ENCODE measurements at places on chromosomes 7 and 10. TPM values are rescaled to one million over a fixed set of nuclear protein-coding genes. Genes with fewer than 3 reads are reported as not detected.

DNA sequence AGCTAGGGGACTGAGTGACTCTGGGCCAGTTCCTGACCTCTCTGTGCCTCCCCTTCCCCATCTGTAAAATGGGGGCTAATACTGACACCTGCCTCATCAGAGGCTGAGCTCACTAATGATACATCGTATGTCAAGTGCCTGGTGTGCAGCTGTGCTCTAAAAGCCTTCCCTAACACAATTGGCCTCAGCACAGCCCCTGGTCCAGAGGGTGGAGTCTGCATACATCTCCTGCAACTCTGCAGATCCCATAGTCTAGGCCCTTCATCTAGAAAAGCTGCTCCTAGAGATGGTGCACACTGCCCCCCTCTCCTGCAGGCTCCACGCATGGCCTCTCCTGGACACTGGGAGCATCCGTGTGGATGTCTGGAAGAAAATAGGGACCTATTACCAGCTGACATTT, 255.0 kb downstream of the RPS24 start:
- H3K36me3 ChIP-seq = no peaks in the 10 kb centered on the region
- no peaks in the 10 kb centered on the region for H3K27me3 ChIP-seq
- H3K4me3 ChIP-seq = no peak overlapping the region

Gene WDR37
- 13.6 TPM for total RNA-seq

DNA sequence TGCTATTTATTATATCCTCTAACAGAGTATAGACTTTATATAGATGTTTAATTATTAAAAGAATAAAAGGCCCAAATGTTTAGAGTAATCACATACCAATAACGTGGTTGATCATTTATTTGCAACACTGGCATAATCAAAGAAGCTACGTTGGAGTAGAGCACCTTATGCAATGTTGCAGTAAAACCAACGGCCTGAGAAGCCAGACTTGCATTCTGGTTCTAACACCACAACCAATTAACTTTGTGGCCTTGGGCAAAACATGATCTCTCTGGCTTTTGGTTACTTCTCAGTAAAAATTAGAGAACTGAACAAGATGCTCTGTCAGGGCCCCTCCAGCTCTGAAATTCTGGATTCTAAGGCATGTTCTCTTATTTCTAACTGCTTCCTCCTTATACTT, 476.2 kb downstream of the GRM8 start:
- no peak overlapping the region for H3K4me3 ChIP-seq
- peaks cover 40% of the 10 kb centered on the region for H3K4me1 ChIP-seq
- H3K27me3 ChIP-seq = no peaks in the 10 kb centered on the region
- no peak overlapping the region for H3K27ac ChIP-seq
- no peak for DNase-seq
- H3K36me3 ChIP-seq = no peaks in the 10 kb centered on the region

- peaks cover 48% of the 10 kb centered on the region for H3K36me3 ChIP-seq
- no peaks in the 10 kb centered on the region for H3K27me3 ChIP-seq
- no peak overlapping the region for H3K4me3 ChIP-seq
- peaks cover 27% of the 10 kb centered on the region for H3K4me1 ChIP-seq
- no peak for DNase-seq
- peak overlapping the region; percentile 82 for H3K27ac ChIP-seq
These were observed 124.9 kb downstream of the DLG5 start for GRCh38 chr10:77801474-77802161.

- H3K4me1 ChIP-seq = peaks cover 18% of the 10 kb centered on the region
- peaks cover 34% of the 10 kb centered on the region for H3K27me3 ChIP-seq
- H3K27ac ChIP-seq = no peak overlapping the region
- no peak for DNase-seq
These were observed 5.3 kb downstream of the CDH23 start for GRCh38 chr10:71402005-71402404.

GRCh38 chr7:80642871-80643270, 4.4 kb downstream of the CD36 start:
- no peak for DNase-seq
- H3K4me3 ChIP-seq = no peak overlapping the region
- no peaks in the 10 kb centered on the region for H3K36me3 ChIP-seq
- no peaks in the 10 kb centered on the region for H3K27me3 ChIP-seq

Gene MSS51
- total RNA-seq = 3.1 TPM

Gene ZNF727
- total RNA-seq = not detected

DNA sequence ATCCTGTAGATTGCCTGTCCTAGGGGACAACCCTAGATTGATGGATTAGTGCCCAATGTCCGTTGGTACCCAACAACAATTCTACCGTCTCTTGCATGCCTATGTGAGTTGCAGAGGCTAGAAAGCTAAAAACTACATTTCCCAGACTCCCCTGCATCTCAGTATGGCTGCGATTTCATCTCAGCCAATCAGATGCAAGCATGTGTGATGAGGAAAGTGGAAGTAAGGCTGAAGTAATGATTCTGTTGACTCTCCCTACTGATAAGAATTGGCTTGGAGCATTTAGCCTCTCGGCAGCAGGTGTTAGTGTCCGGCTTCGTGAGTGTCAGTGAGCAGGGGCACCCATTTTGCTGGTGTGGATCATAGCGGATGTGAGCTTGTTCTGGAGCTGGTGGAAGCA, 171.9 kb downstream of the FGFR2 start:
- no peak overlapping the region for H3K27ac ChIP-seq
- no peak overlapping the region for H3K4me3 ChIP-seq

DNA sequence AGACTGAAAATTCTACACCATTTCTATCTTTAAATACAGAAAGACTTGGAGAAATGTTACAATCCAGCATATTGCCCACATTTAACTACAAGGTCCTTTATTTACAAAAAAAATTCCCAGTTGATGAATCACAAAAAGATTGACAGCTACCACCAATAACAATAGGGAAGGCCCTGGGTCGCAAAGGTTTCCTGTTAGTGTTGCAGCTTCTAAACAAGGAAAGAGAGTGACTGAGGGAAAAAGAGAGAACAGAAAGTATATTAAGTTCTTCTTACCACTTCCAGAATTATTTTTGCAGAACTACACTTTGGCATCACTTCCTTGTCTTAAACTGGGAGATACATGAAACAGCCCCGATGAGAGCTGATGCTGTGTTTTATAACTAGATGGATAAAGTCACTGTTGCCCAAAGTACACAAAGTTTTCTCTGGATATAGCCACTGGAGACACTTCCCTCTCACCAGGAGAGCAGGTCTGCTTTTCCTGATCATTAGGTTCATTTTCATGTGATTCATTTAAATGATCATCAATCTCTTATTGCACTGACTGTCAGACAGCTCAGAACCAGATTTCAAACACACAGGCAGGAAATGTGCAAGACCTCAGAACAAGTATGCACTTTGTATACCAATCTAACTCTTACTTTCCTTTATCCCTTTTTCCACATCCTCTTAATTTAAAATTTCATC, 57.0 kb downstream of the SHTN1 start:
- no peaks in the 10 kb centered on the region for H3K27me3 ChIP-seq
- peak overlapping the region; percentile 75 for H3K27ac ChIP-seq
- peaks cover 3% of the 10 kb centered on the region for H3K36me3 ChIP-seq
- H3K4me1 ChIP-seq = peaks cover 19% of the 10 kb centered on the region
- no peak overlapping the region for H3K4me3 ChIP-seq
- DNase-seq = no peak

DNA sequence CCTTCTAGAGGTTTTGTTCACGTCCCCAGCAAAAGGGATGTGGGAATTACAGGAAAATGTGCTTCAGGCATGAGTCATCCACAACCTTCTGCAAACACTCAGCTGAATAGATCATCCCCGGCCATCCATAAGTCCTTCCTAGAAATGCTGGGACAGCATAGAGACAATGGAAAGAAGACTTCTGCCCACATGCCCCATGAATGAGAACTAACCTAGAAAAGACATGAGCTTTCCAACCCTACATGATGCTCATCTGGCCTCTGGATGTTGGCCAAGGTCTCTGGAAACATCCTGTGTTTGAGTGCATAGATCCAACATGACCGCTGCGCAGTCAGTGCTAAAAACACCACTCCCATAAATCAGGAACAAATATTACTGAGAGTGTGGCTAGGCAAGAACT, 277.5 kb downstream of the PLXNA4 start:
- H3K4me3 ChIP-seq = no peak overlapping the region
- H3K27ac ChIP-seq = no peak overlapping the region
- H3K36me3 ChIP-seq = no peaks in the 10 kb centered on the region
- H3K27me3 ChIP-seq = no peaks in the 10 kb centered on the region
- no peak for DNase-seq
- 0 out of 2 replicates have a peak, but pooled peaks cover 5% of the 10 kb centered on the region for H3K4me1 ChIP-seq

Gene KEL
- 2.8 TPM for total RNA-seq

- H3K36me3 ChIP-seq = no peaks in the 10 kb centered on the region
- H3K4me1 ChIP-seq = peaks cover 18% of the 10 kb centered on the region
- no peaks in the 10 kb centered on the region for H3K27me3 ChIP-seq
- no peak for DNase-seq
- H3K4me3 ChIP-seq = no peak overlapping the region
- H3K27ac ChIP-seq = no peak overlapping the region
These were observed 428.4 kb downstream of the ARL4A start for GRCh38 chr7:13115855-13116254.

Gene TFEC
- 0.17 TPM for total RNA-seq

Gene FXYD4
- not detected for total RNA-seq

DNA sequence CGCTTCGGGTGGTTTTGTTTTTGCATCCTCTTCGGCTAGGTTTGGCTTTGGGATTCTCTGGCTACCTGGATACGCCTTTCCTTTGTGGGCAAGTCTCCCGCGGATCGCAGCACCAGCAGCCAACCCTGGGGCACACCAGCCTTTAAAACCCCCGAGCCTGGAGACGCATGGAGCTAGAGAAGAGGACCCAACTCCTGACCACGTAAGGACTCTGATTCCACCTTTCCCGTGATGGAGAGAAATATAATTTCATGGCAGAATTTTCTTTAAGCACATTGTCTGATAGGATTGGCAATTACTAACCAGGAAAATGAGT, 535.4 kb upstream of the GALNT17 start:
- H3K36me3 ChIP-seq = peaks cover 12% of the 10 kb centered on the region
- H3K4me1 ChIP-seq = peaks cover 20% of the 10 kb centered on the region
- peaks cover 64% of the 10 kb centered on the region for H3K27me3 ChIP-seq
- no peak for DNase-seq
- H3K27ac ChIP-seq = no peak overlapping the region

DNA sequence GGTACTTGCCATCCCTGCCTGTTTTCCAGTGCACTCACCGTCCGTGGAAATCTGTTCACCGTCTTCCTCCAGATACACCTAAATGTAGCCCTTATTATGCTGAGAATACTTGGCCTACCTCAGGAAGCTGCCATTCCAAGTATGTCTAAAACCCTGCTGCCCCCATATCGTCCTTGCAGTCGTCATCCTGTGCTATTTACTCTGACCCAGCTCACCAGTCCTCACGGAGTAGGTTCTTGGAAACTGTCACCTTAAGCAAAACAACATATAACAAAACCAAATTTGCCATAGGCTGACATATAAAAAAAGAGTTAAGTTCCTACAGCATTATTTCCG, 880 bp upstream of the PIP4K2A start:
- H3K36me3 ChIP-seq = no peaks in the 10 kb centered on the region
- no peak overlapping the region for H3K27ac ChIP-seq
- peaks cover 9% of the 10 kb centered on the region for H3K27me3 ChIP-seq
- no peak for DNase-seq
- H3K4me3 ChIP-seq = peak overlapping the region; percentile 63

- H3K36me3 ChIP-seq = no peaks in the 10 kb centered on the region
- H3K27me3 ChIP-seq = no peaks in the 10 kb centered on the region
- no peak overlapping the region for H3K4me3 ChIP-seq
- peaks cover 6% of the 10 kb centered on the region for H3K4me1 ChIP-seq
- H3K27ac ChIP-seq = no peak overlapping the region
These were observed 254.6 kb downstream of the TFEC start for GRCh38 chr7:115775981-115776380.

Gene POP7
- 71.9 TPM for total RNA-seq

Gene WNT2
- total RNA-seq = not detected

Gene CYP2E1
- total RNA-seq = 2.6 TPM

Gene CYP2C18
- total RNA-seq = 0.14 TPM

Gene SCIN
- 1.2 TPM for total RNA-seq

GRCh38 chr10:43965918-43966570, 317.4 kb upstream of the ZNF32 start:
- H3K27me3 ChIP-seq = peaks cover 3% of the 10 kb centered on the region
- no peaks in the 10 kb centered on the region for H3K4me1 ChIP-seq
- H3K4me3 ChIP-seq = no peak overlapping the region
- no peak overlapping the region for H3K27ac ChIP-seq
- no peak for DNase-seq
- H3K36me3 ChIP-seq = no peaks in the 10 kb centered on the region

DNA sequence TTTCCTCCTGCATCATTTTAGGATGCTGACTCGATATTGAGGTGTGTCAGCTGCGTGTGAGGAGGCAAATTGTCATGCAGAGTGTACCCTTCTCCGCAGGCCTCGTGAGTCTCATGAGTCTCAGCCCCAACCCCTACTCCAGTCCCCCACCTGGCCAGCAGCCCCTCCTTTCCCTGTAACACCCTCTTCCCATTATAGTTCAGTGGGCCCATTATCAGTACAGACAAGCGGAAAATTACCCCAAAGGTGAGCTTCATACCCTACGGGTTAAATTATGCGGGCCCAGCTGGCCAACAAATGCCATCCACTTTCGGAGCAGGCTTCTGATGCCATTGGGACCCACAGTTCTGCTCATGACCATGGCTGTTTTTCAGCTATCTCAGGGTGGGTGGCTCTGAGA, 25.2 kb downstream of the SFTPD start:
- no peak overlapping the region for H3K4me3 ChIP-seq
- no peaks in the 10 kb centered on the region for H3K27me3 ChIP-seq
- H3K4me1 ChIP-seq = 0 out of 2 replicates have a peak, but pooled peaks cover 2% of the 10 kb centered on the region
- H3K36me3 ChIP-seq = peaks cover 11% of the 10 kb centered on the region
- no peak for DNase-seq

All from WTC11 (cell line).